Hepatocyte (in vitro differentiated cells): ENCODE measurements at places on chromosomes 1 and 21.

- no peak for DNase-seq
Measured at GRCh38 chr1:214385428-214385827, 104.5 kb downstream of the SMYD2 start.

DNA sequence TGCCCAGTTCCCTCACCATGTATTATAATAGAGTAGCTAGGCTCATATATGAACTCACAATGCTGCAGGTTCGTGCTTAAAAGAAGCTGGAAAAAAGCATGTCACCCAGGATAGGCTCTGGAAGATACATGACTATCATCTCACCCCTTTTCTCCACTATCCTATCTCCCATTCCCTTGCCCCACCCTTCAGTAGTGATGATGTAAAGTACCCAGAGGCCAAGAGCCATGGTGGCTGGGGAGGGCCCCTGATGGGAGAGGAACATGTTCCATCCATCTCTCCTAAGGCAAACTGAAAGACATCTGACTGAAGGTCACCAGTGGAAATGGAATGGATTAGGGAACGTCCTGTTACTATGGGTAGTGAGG lies 20.3 kb upstream of the RBBP5 start:
- DNase-seq = no peak

DNA sequence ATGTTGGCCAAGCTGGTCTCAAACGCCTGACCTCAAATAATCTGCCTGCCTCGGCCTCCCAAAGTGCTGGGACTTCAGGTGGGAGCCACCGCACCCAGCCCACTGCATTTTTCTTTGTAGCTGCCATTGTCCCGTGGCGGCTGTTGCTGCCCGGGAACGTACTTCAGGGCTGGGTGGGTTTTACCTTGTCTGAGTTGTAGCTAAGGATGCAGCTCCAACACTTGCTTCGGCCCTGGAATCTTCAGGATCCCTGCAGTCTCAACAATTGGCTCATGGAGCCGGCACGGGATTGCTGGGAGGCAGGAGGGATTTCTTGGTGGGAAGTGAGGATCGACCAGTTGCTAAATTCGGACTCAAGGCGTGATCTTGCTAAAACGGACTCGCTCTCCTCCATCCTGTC lies 10.7 kb downstream of the TNFRSF8 start:
- no peak for DNase-seq

GRCh38 chr1:47222476-47222875 lies 9.5 kb downstream of the TAL1 start:
- no peak for DNase-seq

DNA sequence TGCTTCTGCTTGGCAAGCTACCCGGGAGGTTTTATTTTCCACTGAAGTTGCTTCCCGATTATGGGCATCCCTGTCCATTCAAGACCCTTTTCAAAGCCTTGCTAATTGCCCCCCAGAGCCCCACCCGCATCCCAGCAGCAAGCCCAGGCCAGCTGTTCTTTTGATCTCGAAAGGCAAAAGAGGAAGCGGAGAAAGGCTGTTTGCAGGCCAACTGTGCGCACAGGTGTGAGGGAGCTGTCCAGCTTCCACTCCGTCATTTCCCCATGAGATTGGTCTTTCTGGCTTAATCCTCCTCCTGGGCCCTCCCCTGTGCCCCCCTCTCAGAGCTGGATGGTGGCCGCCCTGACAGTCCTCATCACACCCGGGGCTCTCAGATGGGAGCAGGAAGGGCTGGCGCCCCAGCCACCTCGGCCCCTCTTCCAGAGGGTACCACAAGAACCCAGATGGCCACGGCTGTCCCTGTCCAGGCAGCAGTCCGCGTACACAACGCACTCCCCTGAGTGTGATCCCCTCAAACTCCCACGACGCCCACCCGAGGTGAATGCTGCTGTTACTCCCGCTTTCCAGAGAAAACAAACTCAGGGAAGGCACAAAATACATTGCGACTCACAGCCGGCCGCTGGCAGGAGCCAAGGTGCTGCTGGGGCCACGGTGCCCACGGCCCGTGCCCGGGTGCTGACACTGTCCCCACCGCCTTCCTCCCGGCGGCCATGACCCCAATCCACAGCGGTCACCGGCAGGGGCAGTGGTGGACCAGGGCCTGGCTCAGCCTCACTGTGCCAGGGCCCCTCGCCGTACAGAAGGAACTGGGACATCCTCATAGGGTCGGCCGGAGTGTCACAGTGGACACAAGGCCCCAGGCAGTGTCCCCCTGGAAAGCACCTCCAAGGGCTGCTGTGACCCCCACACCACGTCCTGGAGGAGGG lies 121.9 kb downstream of the CRYAA start:
- no peak for DNase-seq
